T-cell (primary cell): ENCODE measurements at places on chromosomes 16 and 17.

DNA sequence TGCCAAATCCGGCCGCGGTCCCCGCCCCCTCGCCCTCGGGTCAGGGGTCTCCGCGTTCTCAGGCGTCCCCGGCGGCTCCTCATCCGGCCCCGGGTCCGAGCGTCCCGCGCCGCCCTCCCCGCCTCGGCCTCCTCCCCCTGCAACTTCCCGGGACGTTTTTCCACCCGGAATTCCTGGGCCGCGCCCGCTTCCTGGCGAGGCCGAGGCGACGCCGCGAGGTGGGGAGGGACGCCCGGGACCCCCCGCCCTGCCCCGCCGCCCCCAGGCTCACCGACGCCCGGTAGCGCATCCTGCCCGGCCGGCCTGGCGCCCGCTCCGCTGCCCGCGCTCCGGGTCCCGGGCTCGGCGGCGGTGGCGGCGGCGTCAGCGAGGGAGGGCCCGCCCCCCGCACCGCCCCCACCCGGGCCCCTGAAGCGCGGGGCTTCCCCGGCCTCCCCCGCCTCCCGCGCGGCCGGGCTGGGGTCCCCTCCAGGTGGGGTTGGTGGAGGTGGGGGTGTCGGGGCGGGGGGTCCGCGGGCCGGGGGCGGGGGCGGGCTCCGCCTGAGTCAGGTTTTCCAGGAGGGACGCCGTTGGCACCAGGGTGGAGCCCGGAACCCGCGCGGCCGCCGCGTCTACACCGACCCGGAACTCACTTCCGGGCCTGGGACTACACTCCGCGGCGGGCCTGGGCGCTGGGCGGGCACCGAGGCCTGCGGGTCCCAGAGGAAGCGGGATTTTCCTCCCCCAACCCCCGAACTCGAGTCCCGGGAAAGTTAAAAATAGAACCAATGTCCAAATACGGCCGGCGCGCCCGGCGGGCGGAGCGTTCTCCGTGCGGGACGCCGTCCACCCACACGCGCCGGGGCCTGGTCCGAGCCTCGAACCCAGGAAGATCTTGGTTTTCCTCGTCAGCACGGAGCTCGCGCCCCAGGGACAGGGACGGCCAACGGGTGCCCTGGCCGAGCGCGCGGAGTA is 6.8 kb downstream of the MYO1C start:
- peak; percentile 52 for DNase-seq

GRCh38 chr16:71707199-71707598 is 17.3 kb downstream of the PHLPP2 start:
- no peak for DNase-seq

- DNase-seq = no peak
Measured at GRCh38 chr17:1735418-1735817, 7.3 kb upstream of the SERPINF2 start.

DNA sequence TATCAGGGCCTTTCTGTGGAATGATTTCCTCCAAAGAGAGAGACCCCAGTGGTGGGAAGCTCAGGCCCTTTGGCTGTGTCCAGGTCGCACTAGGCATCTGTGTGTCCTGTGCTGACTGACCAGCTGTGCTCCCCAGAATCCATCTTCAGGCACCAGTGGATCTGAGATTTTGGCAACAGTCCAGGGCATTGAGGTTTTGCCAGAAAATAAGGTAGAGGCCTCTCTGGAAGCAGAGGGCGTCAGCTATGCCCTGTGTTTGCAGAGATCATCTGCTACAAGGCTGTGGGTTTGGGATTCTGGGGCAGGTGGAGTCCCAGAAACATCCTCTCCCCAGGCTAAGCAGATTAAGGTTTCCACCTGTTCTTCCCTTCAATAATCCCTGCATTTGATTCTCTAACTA is 57.5 kb upstream of the TOB1 start:
- DNase-seq = no peak

DNA sequence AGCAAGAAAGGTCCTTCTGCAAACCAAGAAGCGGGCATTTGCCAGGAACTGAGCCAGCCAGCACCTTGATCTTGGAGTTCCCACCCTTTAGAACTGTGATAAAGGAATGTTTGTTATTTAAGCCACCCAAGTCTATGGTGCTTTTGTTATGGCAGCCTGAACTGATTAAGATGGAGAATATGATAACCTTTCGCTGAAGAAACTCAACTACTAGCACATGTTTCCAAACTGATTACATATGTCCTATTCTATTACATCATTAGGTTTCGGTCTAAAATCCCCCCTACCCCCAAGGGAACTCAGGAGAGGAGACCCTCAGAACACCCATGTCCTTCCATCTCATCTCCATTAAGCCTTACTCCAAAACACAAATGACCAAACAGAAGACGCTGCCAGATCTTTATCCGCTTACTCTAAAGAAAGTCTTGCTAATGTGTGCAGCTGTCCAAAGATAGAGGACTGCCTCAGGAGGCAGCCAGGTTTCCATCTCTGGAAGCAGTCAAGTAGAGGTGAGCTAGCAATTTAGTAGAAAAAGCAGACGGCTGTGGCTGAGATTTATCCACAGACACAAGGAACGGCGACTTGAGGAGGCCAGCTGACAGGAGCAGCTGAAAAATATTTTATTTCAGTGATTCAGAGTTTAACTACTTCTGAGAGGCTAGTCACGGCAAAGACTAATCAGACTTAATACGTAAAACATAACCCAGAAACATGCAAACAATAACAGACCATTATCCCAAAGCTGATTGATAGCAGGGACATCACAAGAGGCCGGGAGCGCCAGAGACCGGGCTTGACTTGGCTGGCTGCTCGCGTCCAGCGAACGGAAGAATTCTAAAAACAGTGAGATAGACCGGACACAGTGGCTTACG is 611.4 kb upstream of the CDH5 start:
- DNase-seq = no peak

DNA sequence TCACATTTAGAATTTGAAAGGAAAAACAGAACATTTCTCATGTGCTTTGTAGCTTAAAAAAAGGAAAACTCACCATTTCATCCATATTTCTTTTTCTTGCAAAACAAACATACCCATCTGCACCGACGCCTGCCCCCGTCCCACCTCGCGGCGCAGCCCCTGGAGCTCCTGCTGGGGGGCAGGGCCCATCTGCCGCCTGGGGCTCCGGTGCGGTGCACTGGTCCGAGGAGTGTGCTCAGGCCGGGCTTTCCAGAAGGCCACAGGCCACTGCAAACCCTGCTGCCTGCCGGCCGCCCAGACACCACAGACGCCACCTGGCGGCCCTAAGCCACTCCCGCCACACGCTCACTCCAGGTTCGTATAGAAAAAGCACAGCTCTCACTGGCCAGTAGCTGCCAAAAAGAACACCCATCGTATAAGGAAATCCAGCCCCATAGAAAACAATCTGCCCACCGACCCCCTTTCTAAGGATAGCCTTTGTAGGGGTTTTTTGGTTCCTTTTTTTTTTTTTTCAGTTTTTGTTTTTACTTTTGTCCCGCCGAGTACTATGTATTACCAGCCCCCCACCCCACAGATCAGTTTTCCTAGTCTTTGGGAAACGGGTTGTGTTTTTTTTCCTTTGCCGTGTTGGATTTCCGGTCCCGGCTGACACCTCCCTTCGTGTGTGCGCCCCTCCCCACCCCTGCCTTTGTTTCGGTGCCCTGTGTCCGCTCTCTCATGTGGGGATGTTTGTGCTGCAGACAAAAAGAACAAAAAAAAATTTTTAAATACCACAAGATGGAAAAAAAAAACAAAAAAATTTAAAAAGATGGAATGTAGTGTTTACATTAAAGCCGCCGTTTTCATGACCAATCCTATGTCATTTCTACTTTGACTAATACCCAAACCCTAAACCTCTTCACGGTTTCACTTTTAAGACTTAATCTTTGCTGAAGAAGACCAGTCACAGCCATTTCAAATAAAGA is 68.8 kb downstream of the AMFR start:
- no peak for DNase-seq

GRCh38 chr17:61984821-61985220 is 57.0 kb upstream of the INTS2 start:
- no peak for DNase-seq

- DNase-seq = no peak
Measured at GRCh38 chr17:11097121-11097520, 143.9 kb upstream of the SHISA6 start.

- DNase-seq = no peak
Measured at GRCh38 chr17:55347341-55347740, 74.3 kb downstream of the MMD start.

GRCh38 chr17:49495842-49496182 is 719 bp downstream of the NGFR start:
- no peak for DNase-seq

DNA sequence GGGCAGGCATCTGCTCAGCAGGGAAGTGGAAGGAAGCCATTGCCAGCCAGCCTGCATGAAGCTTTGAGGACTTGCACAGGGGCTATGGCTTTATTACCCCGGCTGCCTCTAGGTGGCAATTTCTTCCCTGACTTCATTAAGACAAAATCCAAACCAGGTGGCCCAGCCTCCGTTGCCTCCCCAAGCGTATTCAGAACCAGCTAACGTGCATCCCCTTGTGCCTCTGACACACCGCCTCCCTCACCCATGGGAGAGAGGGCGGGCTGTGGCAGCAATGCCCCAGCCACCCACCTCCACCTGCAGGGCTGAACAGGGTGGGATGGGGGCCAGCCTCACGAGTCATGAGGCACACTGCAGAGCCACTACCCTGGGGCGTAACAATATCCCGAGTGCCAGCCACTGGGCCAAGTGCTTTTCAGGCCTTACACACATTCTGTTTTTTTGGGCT is 6.8 kb downstream of the KIFC3 start:
- no peak for DNase-seq

- no peak for DNase-seq
Measured at GRCh38 chr17:38326996-38327792, 16.6 kb downstream of the GPR179 start.

DNA sequence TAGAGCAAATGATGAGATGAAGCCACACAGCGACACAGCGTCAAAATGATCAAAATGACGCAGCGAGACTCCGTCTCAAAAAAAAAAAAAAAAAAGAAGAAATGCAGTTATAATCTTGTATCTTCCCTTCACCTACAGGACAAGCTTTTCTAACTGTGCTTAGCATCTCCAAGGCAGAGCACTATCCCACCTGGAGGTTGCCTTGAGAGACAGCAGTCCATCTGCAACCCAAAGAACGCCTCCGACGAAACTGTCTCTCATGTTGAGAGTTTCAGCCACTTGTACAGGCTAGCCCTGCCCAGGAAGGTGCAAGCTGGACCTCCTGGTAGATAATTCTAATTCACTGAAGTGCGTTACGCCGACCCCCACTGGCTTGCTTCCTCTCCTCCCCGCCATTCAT is 46.7 kb upstream of the GCSH start:
- DNase-seq = no peak

- DNase-seq = no peak
Measured at GRCh38 chr16:88005181-88005581, 53.9 kb downstream of the BANP start.

GRCh38 chr17:8803531-8804420 is 4.6 kb upstream of the MFSD6L start:
- no peak for DNase-seq

DNA sequence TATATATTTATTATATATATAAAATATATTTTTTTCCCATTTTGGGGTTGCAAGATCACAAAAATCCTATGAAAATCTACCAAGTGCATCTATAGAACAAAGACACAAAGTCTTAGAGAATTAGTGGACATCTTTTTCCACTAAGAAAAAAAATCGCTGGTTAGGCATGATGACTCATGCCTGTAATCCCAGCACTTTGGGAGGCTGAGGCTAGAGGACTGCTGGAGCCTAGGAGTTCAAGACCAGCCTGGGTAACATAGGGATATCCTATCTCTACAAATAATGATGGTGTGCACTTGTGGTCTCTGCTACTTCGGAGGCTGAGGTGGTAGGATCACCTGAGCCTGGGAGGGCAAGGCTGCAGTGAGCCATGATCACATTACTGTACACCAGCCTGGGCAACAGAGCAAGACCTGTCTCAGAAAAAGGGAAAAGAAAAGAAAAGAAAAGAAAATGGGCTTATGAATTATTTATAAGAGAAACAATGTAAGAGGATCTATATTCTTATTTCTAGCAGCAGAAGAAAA is 185.1 kb upstream of the PSMD7 start:
- no peak for DNase-seq

GRCh38 chr17:8910969-8911604 is 43.6 kb upstream of the PIK3R6 start:
- DNase-seq = no peak

GRCh38 chr17:12358477-12358876 is 307.2 kb upstream of the MYOCD start:
- no peak for DNase-seq

DNA sequence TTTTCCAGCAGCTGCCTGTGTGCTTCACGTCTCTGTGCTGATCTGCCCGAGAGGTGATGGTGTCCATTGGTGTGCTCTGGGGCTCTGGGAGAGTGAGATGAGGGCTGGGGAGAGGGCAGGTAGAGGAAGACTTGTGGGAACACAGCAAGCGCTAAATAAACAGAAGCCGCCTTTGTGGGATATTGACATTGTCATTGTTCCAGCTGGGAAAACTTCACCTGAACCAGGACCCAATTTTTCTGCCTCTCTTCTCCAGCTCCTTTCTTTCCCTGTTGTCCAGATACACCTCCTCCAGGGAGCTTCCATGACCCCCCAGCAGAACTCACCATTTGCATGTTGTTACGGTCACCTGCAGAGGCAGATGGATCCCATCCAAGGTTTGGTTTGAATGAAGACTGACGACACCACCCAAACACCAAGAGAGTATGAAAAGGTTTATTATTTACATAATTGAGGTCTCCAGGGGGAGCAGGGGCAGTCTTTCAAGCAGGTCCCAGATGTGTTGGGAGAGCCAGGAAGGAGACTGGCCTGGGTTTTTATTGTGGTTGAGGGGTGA is 3.6 kb upstream of the ITGA3 start:
- DNase-seq = no peak

GRCh38 chr17:80513892-80514291 is 30.7 kb upstream of the RPTOR start:
- DNase-seq = no peak

- DNase-seq = no peak
Measured at GRCh38 chr16:81158964-81159363, 62.8 kb upstream of the GCSH start.

DNA sequence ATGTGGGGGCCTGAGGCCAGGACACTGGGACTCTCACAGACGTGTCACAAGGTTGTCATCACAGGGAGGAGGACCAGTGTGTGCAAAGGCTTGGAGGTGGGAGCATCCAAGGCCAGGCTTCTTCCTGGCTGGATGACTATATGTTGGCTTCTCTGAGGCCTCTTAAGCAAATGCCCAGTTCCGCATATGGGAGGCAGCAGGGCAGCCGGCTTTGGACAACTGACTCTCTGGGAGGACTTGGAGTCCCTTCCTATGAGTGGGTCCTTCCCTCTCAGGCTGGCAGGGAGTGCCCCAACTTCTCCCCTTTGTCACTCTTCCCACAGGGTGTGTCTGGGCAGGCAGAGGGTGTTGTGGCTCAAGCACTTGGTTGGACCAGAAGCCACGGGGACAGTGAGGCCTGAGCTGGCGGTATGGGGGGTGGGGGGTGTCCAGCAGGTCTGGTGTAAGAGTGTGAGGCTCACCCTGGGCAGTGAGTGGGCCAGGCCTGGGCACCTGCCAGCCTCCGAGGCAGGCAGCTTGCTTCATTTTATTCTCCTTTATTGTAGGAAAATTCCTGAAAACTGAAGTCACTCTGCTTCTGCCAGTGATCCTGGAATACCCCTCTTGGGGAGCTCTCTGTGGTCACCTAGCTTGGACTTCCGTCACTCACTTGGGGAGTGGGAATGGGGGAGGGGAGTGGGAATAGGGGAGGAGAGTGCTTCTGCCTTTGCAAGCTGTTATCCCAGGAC is 14.9 kb downstream of the ADGRG1 start:
- no peak for DNase-seq
